ENCODE measurements at places on chromosomes 4 and X.

DNA sequence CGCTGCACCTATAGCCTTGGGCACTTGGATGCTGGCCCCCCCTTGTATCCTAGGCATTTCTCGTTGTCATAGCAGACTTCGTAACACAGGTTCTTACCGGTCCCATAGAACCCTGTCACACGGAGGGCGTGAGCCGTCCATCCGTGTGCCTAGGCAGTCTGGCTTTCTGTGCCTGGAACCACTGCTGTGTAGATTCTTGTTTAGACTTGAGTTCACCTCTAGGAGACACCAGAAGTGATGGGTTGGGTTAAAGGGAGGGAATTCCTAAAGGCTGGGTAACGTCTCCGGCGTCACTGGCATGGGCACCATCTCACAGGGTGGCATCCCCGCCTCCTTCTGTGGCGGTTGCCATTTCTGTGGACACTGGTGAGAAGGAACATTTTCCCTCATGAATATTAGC is 13.5 kb upstream of the NKX1-1 start:
- no peak for DNase-seq

GRCh38 chr4:174461466-174462106 is 60.7 kb downstream of the HPGD start:
- no peak for DNase-seq

GRCh38 chr4:87521757-87522374 is 7.3 kb downstream of the SPARCL1 start:
- DNase-seq = no peak

DNA sequence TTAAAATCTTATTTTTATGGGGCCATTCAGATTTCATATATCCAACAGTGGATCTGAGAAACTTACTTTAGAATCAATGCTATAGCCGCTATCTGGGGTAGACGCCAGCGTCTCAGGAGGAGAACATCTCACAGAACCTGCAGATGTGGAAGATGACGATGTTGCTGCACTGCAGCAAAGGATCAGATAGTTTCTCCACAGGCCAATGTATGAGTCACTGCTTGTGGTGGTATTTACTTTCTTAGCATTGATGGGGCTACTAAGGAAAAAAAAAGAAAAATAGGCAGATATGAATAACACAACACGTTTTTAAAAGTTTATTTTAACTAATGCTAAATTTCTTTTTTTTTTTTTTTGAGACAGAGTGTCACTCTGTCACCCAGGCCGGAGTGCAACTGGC is 85.9 kb downstream of the ZAR1 start:
- no peak for DNase-seq

GRCh38 chr4:168621806-168622589 is 125.1 kb downstream of the PALLD start:
- DNase-seq = no peak

GRCh38 chr4:78033861-78034260 is 23.3 kb upstream of the FRAS1 start:
- no peak for DNase-seq

Measured in NCI-H446 (cell line).